ENCODE measurements at places on chromosomes 13 and 19. TPM values are rescaled to one million over a fixed set of nuclear protein-coding genes. Genes with fewer than 3 reads are reported as not detected.

The JAK3 gene
- 2.0 TPM for total RNA-seq

The HRC gene
- total RNA-seq = 0.24 TPM

The PDX1 gene
- total RNA-seq = not detected

The LYL1 gene
- total RNA-seq = 1.4 TPM

The RPL18 gene
- 1,668 TPM for total RNA-seq
